ENCODE measurements at places on chromosomes 2 and 18.

DNA sequence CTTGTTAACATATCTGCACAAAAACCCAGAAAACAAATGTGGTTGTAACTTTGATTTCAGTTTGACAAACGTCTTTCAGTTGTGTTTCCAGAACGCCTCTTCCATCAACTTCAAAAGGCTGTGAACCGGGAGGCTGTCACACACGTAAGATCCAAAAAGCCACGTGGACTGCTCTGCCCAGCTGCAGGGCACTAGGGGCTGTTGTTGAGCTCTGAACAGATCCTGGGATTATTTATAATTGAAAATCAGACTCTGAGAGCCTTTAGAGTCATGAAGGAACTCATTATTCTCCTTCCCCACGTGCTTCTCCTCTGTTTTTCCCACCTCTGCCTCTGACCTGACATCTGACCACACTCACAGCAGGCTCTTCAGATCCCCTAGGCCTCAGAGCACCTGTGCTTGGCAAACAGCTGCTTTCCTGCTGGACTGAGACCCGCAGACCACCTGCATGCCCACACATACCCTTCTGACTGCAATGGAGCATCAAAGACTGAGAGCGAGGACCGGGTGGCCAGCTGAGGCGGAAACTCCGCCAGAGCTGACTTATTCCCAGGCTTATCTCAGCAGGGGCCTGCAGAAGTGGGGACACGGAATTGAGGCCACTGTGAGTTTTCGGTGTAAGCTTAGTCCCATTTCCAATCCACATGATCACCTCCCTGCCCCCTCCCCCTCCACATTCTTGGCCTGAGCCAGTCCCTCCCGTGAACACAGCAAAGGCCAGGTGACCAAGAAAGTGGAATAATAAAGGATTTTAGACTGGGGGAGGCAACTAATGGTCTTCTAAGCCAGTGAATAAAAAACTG lies 114.8 kb downstream of the ATL2 start:
- no peak for DNase-seq

GRCh38 chr2:229910832-229911412 lies 10.9 kb downstream of the TRIP12 start:
- DNase-seq = no peak

GRCh38 chr2:132923787-132924186 lies 253.8 kb upstream of the LYPD1 start:
- DNase-seq = no peak

DNA sequence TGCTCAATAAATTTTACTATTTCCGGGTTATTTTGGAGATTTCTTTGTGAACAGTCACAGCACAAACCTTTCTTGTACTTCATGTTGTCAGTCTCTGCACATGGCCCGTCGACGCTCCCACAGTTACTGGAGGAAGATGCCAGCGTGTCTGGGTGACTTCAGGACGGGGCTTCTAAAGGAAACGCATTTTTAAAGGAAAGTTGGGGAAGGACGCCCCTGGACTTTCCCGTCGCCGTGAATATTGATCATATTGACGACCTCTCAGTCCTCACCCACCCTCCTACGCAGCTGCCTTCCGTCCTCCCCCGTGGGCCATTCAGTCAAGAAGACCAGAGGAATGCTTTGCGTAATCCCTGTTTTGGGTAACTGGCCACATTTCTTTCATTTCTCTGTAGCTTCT lies 71.1 kb upstream of the SNTG2 start:
- DNase-seq = no peak

DNA sequence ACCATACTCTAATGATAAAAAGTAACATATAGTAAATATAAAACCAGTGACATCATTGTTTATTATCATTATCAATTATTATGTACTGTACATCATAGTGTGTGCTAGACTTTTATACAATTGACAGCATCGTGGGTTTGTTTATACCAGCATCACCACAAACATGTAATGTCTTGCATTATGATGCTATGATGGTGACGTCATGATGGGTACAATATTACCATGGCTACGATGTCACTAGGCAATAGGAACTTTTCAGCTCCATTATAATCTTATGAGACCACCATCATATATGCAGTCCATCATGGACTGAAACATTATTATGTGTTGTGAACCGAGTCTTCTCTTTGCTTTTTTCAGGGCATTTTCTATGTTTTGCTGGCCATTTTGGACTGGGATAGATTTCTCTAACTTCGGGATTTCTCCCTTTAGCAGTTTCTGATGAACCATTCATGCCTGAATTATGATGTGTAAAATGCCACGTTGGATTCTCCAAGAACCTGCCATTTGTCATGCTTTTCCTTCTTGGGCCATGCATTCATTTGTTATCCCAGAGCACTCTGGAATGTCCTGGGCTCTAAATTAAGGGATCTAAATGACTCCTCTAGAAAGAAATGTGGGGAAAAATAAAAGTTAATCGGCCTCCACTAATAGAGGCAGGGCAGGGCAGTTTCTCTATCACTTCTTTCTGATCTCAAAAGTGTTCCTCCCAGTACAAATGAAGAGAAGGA lies 325.6 kb upstream of the TNP1 start:
- DNase-seq = no peak

DNA sequence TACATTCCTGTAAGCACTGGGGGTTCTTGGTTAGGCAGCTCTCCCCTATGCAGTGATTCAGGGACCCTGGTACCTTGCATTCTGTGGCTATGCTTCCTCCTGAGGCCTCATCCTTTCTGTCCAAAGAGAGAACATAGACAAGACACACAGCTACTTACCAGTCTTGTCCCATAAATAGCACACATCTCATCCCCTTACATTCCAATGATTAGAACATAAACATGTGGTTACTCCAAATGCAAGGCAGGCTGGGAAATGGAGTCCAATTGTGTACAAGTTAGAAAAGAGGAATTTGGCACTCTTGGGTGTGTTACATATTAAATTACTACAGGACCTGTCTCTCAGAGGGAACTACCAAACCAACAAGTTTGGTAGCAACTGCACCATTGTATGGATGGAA lies 171.3 kb downstream of the ARHGAP15 start:
- no peak for DNase-seq

GRCh38 chr2:86038291-86039081 lies 67.2 kb downstream of the POLR1A start:
- DNase-seq = no peak

DNA sequence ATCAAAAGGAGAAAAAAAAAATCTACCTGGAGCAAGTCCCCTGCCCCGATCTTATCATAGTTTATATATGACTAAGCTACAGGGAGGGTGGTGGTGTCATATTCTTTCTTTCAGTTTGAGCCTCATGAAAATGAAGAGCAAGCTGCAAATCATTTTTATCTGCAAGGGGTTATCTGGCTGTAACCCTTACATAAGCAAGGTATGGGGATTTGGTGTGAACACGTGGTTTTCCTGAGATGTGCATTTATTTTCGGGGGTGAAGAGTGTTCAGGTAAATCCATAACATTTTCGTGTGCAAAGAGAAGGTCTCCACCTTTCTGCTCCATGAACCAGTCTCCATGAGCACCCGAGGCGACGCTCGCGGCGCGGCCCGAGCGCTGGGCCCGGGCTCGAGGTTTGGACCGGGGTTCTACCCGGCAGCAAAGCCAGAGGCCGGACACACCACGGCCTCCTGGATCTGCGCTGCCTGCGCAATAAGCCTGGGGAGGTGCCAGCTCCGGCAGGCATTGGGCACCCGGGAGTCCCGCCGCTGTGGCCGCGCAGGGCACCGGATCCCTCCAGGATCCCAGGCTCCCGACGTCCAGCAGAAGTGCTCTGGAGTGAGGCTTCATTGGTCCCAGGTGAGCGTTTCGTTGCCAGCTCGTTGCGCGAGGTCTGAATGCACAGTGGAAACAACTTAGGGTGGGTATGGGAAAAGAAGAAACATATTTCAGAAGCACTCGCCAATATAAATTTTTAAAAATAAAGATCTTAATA lies 36.1 kb upstream of the GPD2 start:
- no peak for DNase-seq

DNA sequence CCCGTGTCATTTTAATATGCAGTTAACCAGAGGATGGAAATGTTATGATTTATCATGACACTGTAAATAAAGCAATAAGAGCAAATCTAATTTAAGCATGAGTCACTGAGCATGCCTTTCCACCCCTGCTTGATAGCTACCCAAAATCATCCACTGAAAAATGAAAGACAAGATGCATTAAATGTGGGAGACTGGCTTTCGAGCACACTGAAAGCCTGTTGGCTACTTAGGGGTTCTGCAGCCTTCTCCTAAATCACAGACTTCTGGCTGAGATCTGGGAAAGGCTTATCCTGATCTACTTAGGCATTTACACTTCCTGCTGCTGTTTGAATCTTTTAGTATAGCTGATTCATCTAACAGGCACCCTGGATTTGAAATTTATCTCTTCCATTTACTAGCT lies 778.3 kb upstream of the CDH7 start:
- no peak for DNase-seq

DNA sequence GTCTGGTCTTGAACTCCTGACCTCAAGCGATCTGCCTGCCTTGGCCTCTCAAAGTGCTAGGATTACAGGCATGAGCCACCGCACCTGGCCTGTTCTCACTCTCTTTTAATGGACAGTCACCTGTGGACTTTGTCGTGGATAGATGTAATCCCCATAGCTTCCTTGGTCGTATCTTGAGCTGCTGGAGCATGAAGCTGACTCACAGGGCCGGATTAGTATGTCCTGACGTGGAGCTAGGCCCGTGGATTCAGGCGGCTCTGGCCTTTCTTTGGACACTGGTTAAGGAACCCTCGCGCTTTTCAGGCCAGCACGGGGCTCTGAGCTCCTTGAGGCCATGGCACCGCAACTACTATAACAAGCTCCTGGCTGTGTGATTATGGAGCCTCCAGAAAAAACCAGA lies 27.5 kb upstream of the GBX2 start:
- DNase-seq = no peak

DNA sequence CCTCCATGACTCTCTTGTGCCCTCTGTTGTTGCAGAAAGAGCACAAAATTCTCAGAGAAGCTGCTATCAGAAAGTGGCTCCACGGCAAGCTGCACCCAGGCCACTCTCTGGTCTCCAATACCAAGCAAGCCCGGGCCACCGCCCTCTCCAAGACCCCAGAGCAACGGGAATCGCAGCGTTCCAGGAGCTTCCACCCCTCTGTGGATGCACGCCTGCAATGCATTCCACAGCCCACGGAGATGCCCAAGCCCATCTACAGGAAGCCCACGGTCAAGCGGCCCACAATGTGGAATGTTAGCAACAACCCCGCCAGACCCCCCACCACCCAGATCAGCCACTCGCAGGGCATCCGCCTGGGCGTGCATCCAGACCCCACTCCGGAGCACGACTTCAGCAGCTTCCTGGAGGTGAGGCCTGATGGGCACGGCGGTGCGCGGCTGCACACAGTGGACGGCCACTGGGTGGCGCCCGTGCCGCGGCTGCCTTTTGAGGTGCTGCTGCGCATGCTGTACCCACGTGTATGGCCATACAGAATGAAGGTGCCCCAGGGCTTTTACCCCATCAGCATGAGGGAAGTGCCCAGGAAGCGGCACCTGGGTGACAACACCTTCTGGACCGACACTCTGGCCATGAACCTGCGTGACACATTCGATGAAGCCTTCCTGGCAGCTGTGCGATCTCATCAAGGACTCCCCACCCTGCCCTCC lies 6.3 kb downstream of the ANKRD53 start:
- peak; percentile 46 for DNase-seq

- no peak for DNase-seq
Measured at GRCh38 chr2:106197878-106198277, 3.8 kb upstream of the UXS1 start.

- DNase-seq = no peak
Measured at GRCh38 chr2:176084611-176085119, 903 bp upstream of the EVX2 start.

- no peak for DNase-seq
Measured at GRCh38 chr2:11377928-11378545, 33.6 kb upstream of the ROCK2 start.

- no peak for DNase-seq
Measured at GRCh38 chr2:61557381-61557780, 19.2 kb upstream of the XPO1 start.

- DNase-seq = no peak
Measured at GRCh38 chr2:20481798-20482405, 35.0 kb downstream of the RHOB start.

GRCh38 chr18:77054288-77054605 lies 78.3 kb downstream of the MBP start:
- DNase-seq = no peak

GRCh38 chr2:239096676-239097427 lies 249.0 kb downstream of the TWIST2 start:
- no peak for DNase-seq

DNA sequence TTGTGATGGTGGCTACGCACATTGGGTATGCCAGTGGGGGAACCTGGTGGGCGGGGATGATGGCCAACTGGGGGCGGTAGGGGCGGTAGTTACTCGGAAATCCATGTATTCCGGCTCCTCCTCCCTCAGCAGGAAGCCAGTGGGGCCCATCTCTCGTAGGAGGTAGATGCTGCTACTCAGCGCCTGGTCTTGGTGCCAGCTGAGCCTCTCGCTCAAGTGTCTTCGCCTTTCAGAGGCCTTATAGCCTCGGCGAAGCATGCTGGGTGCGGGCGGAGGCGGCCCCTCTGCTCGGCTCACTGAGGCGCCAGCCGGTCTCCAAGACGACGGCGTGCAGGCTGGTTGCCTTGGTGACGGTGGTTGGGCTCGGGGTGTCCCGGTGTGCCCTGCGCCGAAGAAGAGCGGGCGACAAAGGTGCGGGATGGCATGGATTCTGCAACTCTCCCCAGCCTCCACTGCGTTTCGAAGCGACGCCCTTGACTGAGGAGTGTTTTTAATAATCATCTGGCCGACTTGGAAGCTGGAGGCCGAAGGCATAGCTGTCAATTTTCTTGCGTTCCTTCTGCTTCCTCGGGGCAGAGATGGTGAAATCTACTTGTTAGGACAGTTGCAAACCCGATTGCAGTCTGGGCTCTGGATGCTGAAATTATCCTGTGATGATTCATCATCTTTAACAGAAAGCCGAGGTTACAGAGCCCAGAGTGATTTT lies at the start of gene ZSWIM2:
Gene ZSWIM2, minus strand, starts transcription at position 298 of the 706 bp plus-strand sequence. Its CDS starts 40 bp downstream, at position 258.
- peak; percentile 41 for DNase-seq

DNA sequence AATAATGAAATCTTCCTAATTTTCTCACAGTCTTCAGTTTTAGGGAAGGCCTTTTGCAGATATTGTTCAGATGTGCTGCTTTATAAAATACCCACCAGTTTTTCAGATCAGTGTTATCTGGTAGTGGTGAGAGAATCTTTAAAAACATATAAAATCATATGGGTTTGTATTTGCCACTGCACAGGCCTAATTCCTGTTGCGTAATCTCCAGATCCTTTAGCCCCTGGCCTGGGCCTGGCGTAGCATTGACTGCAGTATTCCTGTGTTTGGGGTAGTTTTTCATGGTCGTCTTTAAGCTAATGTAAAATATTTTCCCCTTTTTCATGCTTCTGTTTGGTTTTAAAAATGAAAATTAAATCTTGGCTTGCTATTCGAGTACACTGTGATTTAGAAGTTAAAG lies 43.2 kb downstream of the TSHZ1 start:
- no peak for DNase-seq

GRCh38 chr2:138110453-138111083 lies 146.3 kb downstream of the HNMT start:
- DNase-seq = no peak

Measured in kidney capillary endothelial cell (primary cell).